ENCODE measurements at places on chromosomes 7 and 10. TPM values are rescaled to one million over a fixed set of nuclear protein-coding genes. Genes with fewer than 3 reads are reported as not detected.

Gene JCAD
- 0.20 TPM for total RNA-seq

Gene BET1
- total RNA-seq: 22.0 TPM

Gene DPYSL4
- total RNA-seq: 8.5 TPM

- DNase-seq: no peak
- H3K27me3 ChIP-seq: no peaks in the 10 kb centered on the region
- H3K36me3 ChIP-seq: no peaks in the 10 kb centered on the region
- no peaks in the 10 kb centered on the region for H3K4me1 ChIP-seq
- no peak overlapping the region for H3K4me3 ChIP-seq
- no peak overlapping the region for H3K27ac ChIP-seq
These were observed 959.5 kb downstream of the GRID1 start for GRCh38 chr10:85407088-85407487.

GRCh38 chr7:55593515-55594318 lies 21.4 kb upstream of the VOPP1 start:
- no peak overlapping the region for H3K4me3 ChIP-seq
- DNase-seq: peak; percentile 79
- peaks cover 7% of the 10 kb centered on the region for H3K27me3 ChIP-seq
- H3K36me3 ChIP-seq: no peaks in the 10 kb centered on the region

DNA sequence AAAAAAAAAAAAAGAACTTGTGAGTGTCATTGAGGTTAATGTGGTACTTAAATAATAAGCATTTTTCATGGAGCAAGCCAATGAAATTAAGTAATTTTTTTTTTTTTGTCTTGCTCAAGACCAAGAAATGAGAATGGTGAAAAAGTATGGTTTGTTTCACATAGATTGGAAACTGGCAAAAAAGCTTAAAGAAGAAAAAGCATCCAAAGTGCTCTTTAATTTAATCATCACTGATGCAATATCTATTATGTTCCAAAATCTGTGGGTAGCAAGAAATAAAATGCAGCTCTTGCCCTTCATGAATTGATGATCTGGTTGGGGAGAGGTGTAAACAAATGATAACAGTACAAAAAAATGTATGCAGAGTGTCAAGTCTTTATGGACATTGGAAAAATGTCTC lies 980.6 kb downstream of the REEP3 start:
- DNase-seq: no peak
- H3K27me3 ChIP-seq: no peaks in the 10 kb centered on the region
- H3K4me1 ChIP-seq: no peaks in the 10 kb centered on the region
- H3K36me3 ChIP-seq: no peaks in the 10 kb centered on the region

GRCh38 chr7:2431260-2431867 lies 28.0 kb downstream of the CHST12 start:
- no peaks in the 10 kb centered on the region for H3K27me3 ChIP-seq
- H3K27ac ChIP-seq: peak overlapping the region; percentile 1
- peaks cover 33% of the 10 kb centered on the region for H3K36me3 ChIP-seq
- peak; percentile 47 for DNase-seq

DNA sequence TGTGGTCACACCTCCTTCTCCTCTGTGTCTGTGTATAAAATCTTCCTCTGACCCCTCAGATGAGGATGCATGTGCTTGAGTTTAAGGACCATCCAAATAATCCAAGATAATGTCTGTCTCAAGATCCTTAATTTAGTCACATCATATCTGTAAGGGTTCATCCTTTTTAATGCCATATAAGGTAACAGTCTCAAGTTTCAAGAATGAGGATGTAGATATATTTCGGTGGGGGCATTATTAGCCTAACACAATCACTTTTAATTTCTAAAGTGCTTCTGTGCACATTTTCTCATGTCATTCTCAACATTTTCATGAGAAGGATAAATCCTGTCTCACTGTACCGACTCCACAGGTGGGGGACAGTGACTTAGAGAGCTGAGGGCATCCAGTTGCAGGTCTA lies 235.3 kb downstream of the BUB3 start:
- H3K27ac ChIP-seq: no peak overlapping the region
- H3K4me3 ChIP-seq: no peak overlapping the region
- H3K4me1 ChIP-seq: no peaks in the 10 kb centered on the region
- H3K27me3 ChIP-seq: no peaks in the 10 kb centered on the region

- peaks cover 2% of the 10 kb centered on the region for H3K4me1 ChIP-seq
- H3K4me3 ChIP-seq: no peak overlapping the region
- peaks cover 3% of the 10 kb centered on the region for H3K36me3 ChIP-seq
- no peak overlapping the region for H3K27ac ChIP-seq
- no peak for DNase-seq
- H3K27me3 ChIP-seq: no peaks in the 10 kb centered on the region
These were observed 195.0 kb downstream of the DNAJC1 start for GRCh38 chr10:21808550-21808949.
